ENCODE measurements at places on chromosomes 13 and 19. TPM values are rescaled to one million over a fixed set of nuclear protein-coding genes. Genes with fewer than 3 reads are reported as not detected.
A peak's percentile ranks its signal among the peaks of the same experiment; 100 is the strongest.

GRCh38 chr19:29881386-29881785 is 60.7 kb upstream of the URI1 start:
- no peak for DNase-seq

Gene C13orf42
- not detected for total RNA-seq

GRCh38 chr19:30855442-30855841 is 483.3 kb downstream of the ZNF536 start:
- no peak for DNase-seq

Gene COL5A3
- 0.91 TPM for total RNA-seq

GRCh38 chr19:23222998-23223652 is 27.1 kb downstream of the ZNF724 start:
- DNase-seq = no peak

DNA sequence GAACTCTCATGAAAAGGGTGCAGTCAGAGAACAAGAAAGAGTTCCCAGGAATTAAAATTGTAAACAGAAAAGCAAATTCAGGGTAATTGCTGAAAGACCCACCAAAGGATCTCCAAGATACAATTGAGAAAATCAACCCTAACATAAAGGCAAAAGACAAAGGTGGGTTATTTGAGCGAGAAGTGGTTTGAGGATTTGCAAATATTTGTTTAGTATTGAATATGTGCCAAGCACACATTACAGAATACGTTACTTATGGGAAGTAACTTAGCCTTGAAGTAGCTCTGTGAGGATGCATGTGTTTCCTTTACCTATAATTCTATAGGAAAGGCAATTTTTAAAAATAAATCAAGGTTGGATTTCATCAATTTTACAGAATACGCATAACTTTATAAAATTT is 10.0 kb upstream of the CEACAM21 start:
- DNase-seq = no peak

DNA sequence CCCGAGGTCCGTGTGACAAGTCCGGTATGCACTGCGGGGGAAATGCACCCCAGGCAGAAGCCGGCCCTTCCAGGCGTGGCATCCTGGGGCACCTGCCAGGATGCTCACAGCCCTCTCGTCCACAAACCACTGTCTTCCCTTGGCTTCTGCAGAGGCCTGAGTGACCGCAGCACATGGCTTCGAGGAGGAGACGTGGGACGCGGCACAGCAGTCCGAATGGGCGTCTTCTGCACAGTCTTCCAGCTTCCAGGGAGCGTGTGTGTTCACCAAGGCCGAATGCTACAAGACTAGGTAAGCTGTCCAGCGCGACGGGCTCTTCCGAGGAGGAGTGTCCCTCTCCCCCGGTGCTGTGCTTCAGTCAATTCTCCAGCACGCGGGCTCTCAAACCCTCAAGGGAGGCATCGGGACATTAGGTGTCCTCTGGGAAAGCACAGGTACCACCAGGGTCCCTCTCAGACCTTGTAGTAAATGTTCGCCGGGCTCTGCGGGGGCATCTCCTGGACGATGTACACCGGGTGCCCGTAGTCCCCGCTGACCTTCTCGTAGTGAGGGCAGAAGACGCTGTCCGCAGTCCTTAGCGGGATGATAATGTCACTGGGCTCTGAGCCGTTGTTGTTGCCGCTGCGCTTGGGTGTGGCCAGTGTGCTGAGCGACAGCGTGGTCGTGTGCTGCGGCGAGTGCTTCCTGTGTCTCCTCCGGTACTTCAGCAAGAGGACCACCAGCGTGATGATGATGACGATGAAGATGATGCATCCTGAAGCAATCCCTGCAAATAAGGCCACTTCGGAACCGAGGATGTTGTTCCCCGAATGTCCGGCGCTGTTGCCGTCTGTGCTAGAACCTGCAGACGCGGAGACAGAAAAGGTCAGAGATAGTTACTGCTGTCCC is 42.6 kb downstream of the EFNB2 start:
- DNase-seq = no peak

GRCh38 chr19:32887572-32888215 is 18.1 kb upstream of the SLC7A9 start:
- no peak for DNase-seq

GRCh38 chr19:507286-508203 is at the start of gene TPGS1:
Gene TPGS1, plus strand, starts transcription at chr19:507497. Its CDS starts 10 bp downstream, at chr19:507507.
- peak; percentile 80 for DNase-seq

GRCh38 chr19:41311072-41311471 is 1.1 kb downstream of the CCDC97 start:
- DNase-seq = no peak

Measured in CD8-positive, alpha-beta memory T cell (primary cell).